ENCODE measurements at places on chromosomes 13 and 19.

- DNase-seq: no peak
Observed at GRCh38 chr19:39745643-39746042, 7.8 kb upstream of the CLC start.

- DNase-seq: no peak
Observed at GRCh38 chr19:32241932-32242710, 103.3 kb upstream of the ZNF507 start.

DNA sequence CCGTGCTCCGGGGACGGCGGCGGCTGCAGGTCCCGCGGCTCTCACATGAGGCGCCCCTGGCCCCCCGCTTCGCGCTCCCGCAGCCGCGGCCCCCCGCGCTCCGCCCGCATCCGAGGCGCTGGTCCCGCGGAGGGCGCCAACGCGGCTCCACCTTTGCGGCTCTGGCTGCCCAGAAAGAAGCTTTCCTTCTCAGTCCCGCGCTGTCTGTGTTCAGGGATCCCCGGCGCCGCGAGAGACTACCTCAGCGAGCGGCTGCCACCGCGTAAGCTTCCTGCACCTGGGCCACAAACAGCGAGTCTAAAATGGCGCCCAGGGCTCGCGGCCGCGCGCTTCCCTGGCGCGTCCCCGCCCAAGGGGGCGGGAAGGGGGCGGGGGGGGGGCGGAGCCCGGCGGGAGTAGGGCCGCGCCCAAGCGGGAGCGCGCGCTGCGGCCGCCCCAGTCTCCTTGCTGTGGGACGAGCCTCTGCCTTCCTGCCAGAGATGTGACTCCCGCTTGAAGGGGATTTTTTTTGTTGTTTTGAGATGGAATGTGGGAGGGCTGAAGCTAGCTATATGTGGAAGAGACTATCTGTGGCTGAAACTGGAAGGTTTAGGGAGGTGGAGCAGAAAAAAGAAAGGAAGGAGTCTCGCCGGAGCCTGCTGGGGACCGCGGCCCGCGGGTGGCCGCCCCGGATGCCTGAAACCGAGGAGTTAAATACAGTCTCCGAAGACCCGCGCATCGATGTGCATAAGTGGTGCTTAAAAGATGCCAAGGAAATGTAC lies at the start of gene FBXL3:
FBXL3 (minus strand) TSS at position 299 of the 761 bp plus-strand sequence. CDS start 5,299 bp downstream, outside the sequence.
- peak; percentile 65 for DNase-seq

DNA sequence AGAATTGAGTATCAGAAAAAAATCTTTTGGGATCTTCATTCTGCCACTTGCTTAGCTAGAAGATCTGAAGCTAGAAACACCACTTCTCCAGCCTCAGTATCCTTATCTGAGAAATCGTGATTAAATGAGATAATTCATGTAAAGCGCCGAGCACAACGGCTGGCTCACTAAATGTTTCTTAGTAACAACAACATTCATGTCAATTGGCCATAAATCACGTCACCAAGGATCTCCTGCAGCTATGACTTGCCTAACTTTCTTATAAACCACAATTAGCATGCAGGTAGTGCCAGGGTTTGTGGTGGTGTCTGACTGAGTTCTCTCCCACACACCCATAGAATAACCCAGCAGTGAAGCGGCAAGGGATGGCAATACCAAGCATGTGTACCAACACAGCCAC lies 501.3 kb downstream of the EFNB2 start:
- no peak for DNase-seq

DNA sequence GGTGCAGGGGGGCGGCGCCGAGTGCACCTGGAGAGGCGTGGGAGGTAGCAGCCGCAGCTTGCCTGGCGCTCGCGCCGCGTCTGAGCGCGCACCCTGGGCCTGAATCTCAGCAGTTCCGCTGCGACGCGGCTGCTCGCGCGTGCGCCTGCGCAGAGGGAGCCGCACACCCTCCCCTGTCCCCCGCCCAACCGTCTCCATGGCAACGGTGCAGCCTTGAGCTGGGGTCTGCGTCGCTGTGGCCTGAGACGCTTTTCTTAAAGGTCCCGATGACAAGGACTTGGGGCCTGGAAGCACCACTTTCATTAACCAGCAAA lies at the start of gene PNMA8B:
PNMA8B (minus strand) TSS at position 82 of the 314 bp plus-strand sequence. CDS start 402 bp downstream, outside the sequence.
- peak; percentile 98 for DNase-seq

- DNase-seq: no peak
Observed at GRCh38 chr13:99821741-99822140, 149.8 kb downstream of the ZIC5 start.

DNA sequence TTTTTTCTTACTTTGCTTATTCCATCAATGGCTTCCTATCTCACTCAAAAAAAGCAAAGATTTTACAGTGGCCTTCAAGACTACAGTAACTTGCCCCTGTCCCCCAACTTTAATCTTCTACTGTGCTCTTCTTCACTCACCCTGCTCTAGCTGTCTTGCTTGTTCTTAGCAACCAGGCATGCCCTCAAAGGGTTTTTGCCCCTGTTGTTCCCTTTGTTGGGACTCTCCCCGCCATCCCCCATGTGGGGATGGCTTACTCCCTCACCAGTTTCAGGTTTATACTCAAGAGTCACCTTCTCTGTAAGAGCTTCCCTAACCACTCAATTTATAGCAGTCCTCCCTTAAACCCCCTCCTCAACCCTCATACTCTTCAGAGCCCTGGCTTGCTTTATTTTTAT lies 5.4 kb downstream of the MTMR6 start:
- DNase-seq: no peak

DNA sequence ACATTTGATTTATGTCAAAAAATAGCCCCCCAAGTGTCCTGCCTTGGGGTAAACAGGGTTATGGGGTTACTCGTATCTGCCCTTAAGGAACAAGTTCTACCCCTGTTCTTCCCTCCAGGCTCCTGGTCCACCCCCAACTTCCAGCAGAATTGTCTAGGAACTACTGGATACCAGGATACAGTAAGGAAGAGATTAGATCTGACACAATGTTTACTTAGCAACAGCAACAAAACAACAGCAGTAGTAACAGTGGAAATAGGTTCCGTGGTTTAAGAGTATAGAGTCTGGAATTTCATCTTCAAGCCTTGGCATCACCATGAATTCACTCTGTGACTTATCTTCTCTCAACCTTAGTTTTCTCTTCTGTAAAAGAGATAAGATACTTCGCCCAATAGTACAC lies 1.7 kb upstream of the FAM98C start:
- DNase-seq: no peak
